SJSA1 (cell line): ENCODE measurements at places on chromosomes 4 and X. TPM values are rescaled to one million over a fixed set of nuclear protein-coding genes. Genes with fewer than 3 reads are reported as not detected.

- H3K36me3 ChIP-seq, result no peaks in the 10 kb centered on the region
- no peak overlapping the region for H3K4me3 ChIP-seq
- H3K27ac ChIP-seq, result no peak overlapping the region
- no peak for DNase-seq
These were observed 4.0 kb upstream of the ABLIM2 start for GRCh38 chr4:8162625-8163024.

Gene CFAP97
- 19.6 and 28.8 TPM in 2 replicates for total RNA-seq

Gene TCEAL4
- 45.1 and 50.6 TPM in 2 replicates for total RNA-seq

Gene CT45A5
- total RNA-seq, result not detected in 2 replicates

- no peaks in the 10 kb centered on the region for H3K4me1 ChIP-seq
- peaks cover 4% of the 10 kb centered on the region; the same call in 1 of the 2 replicates for H3K27me3 ChIP-seq
- no peaks in the 10 kb centered on the region for H3K36me3 ChIP-seq
- no peak for DNase-seq
- no peak overlapping the region for H3K4me3 ChIP-seq
These were observed 339.3 kb downstream of the NKX6-1 start for GRCh38 chr4:84159762-84160161.

DNA sequence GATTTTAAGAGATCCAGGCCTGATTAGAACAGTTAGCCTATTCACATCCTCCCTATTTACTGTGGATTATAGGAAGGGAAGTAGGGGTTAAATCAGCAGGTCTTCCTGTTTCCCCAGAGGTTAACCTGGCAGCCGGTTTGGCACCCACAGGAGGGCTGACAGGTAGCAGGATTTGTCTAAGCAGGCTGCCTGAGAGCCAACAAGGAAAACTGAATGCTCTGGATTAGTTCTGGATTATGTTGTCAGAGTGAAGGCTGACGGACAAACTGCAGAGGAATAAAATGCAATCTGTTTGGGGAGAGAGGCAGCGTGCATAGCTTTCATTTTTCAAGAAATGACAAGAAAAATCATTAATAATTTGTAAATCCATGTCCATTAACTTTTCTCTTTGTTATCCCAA is 397.1 kb upstream of the FAM241A start:
- no peaks in the 10 kb centered on the region for H3K4me1 ChIP-seq
- H3K27me3 ChIP-seq, result peaks cover 8% of the 10 kb centered on the region
- no peak overlapping the region for H3K4me3 ChIP-seq
- DNase-seq, result no peak
- no peaks in the 10 kb centered on the region for H3K36me3 ChIP-seq

DNA sequence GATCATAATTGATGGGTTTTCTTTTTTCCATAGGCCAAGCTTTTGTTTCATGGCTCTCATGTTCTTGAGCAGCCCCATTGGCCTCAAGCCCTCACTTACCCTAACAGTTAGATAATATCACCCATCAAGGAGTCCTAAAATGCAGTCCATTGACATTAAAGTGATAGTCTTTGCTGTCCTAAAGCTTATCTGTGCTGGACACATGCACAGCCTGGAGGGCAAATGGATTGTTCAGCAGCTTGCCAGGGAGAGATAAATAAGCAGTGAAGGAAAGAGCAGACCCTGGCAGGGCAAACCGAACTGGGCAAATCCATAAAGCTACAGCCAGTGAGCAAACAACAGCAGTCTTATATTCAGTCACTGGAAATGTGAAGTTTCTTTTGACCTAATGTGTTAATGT is 199.6 kb upstream of the MID1 start:
- no peaks in the 10 kb centered on the region for H3K27me3 ChIP-seq
- H3K4me3 ChIP-seq, result no peak overlapping the region
